Stimulated activated naive CD4-positive, alpha-beta T cell treated with Interleukin-2 at 50 U/mL for 16 hours (primary cell): ENCODE measurements at places on chromosomes 1 and 21.

DNA sequence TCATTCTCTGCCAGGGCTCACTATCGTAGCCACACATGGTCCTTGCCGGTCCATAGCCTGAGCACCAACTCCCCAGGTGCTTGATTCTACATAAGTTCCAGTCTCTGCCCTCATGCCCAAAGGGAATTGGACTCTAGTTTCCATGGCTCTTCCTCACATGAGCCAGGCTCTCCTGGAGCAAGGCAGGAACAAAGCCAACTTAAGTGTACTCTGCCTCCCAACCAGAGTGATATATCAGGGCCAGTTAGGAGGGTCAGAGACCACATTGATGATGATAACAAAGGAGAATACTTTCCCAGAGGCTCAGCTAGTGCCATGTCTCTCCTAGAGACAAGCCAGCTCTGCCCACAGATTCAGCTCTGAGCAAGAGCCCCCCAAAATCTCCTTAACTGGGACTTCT lies 70.9 kb downstream of the ERI3 start:
- no peak for DNase-seq

- no peak for DNase-seq
Observed at GRCh38 chr1:211731456-211732292, 56.3 kb upstream of the NEK2 start.

- no peak for DNase-seq
Observed at GRCh38 chr1:29309075-29309474, 72.8 kb downstream of the PTPRU start.

DNA sequence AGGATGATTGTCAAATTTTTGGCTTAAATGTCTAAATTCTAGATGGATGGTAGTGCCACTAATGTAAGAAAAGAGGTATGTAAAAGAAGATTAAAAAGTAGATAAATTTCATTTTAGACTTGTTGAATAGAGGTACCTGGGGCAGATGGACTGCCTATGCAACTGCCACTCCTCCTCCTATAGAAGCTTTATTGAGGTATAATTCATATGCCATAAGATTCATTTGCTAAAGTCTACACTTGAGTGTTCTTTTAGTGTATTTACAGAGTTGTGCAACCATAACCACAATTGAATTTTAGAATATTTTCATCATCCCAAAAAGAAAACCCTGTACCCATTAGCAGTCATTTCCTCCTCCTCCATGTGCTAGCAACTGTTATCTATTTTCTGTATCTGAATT lies 70.6 kb downstream of the FNBP1L start:
- no peak for DNase-seq

- no peak for DNase-seq
Observed at GRCh38 chr1:90963651-90964050, 58.2 kb downstream of the ZNF644 start.

DNA sequence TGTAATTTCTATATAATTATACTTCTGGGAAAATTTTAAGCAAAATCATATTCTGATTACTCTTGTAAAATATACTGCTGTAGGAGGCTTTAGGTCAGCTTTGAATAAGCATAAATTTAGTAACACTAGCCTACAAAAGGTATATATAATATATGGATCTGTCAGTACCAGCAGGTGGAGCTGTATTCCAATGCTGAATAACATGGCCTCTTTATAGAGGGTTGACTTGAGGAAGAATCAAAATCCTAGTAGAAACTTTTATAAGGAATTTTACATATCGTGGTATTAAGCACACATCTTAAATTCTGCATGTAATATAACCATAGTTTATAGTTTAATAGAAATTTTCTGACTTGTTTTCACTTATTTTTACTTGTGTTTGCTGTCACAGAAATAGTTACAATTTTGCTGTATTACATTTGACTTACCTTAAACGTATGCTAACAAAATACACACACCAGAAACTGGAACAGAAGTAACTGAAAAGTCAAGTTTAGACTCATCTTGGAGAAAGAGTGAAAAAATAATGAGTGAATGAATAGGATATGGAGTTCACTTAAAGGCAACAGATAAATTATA lies 79.3 kb downstream of the HMCN1 start:
- DNase-seq: no peak

- no peak for DNase-seq
Observed at GRCh38 chr1:166627558-166627957, 211.7 kb upstream of the POGK start.

- no peak for DNase-seq
Observed at GRCh38 chr1:3022976-3023375, 1.7 kb downstream of the ACTRT2 start.

DNA sequence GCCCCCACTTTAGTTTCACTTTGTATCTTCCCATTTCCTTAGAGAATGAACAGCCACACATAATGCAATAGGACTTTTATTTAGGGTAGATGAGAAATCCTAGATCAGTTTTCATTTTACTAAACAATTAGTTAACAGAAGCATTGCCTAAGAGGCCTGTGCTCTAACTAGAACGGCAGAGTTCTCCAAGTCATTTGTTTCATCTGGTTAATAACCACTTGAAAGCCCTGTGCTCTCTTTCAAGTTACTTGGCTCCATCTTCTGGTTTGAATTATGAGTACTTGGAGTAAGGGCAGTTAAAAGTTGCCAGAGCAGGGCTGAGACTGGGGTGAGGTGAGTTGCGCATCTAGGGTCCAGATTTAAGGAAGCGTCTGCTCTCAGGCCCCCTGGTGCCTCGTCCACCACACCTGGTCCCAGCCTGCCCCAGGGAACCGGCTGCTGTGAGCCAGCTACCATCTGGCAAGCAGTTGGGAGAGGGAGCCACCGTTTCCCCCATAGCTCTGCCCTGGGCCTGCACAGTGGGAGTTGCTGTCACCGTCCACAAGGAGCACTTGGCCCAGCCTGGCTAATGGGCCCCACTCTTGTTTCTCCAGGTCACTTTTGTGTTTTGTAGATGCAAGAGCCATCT lies 18.1 kb upstream of the SLC44A3 start:
- no peak for DNase-seq

DNA sequence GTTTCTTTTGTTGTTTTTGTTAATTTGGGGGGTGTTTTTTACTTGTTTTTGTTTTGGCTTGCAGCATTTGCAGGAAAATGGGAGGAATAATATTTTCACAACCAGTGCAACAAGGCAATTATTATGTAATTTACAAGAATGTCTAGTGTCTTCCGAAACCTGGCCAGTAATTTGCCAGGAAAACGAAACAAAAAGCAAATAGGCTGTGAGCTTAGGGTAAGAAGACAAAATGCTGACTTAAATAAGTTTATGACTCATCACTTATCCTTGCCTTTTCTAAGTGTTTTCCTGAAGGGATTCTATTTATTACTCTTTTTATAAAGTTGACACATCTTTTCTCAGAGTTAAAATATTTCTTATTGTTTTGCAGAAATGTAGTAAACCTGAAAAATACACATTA lies 49.8 kb downstream of the KCNT2 start:
- DNase-seq: no peak

- no peak for DNase-seq
Observed at GRCh38 chr1:149962736-149963135, 26.1 kb upstream of the MTMR11 start.

GRCh38 chr1:172095846-172096245 lies 254.5 kb downstream of the DNM3 start:
- no peak for DNase-seq

DNA sequence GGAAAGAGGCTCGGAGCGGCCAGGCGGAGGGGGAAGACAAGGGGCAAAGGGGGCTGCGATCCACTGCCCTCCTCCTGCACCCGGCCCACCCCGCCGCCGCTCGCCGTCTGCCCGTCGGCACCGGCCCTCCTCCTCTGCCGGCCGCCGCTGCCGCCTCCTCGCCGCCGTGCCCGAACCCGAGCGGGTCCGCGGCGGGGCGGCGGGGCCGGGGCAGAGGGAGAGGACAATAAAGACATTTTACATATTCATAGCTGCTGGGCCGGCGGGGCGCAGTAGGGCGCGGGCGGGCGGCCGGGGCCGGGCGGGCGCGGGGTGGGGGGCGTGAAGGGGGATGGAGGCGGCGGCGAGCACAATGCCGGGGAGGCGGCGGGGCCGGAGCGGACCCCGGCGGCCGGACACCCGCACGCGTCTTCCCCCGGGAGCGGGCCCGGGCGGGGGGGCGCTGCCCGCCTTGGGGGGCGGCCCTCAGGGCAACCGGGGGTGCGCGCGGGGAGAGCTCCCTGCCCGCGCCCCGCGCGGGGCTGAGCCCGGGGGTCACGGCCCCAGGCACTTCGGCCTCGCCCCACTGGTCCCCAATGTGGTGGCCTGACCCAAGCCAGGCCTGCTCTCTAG lies 546 bp downstream of the POU2F1 start:
- peak; percentile 36 for DNase-seq

DNA sequence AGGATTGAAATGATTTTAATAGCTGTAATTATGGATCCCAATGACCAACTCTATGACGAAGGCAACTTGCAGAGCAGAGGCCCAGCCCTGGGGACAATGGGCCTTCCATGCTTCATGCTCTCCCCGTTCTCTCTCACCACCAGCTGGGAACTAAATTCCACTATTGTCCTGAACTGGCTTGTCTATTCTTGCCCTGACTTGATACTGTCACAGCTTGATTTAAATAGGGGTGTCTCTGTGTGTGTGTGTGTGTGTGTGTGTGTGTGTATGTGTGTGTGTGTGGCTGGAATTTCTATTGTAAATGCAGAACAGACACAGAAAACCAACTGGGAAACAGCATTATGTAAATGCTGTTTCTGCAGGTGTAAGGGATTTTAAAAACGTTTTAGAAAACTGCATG lies 57.0 kb downstream of the SLC22A15 start:
- DNase-seq: no peak

GRCh38 chr1:193939585-193939984 lies 753.2 kb upstream of the B3GALT2 start:
- DNase-seq: no peak

DNA sequence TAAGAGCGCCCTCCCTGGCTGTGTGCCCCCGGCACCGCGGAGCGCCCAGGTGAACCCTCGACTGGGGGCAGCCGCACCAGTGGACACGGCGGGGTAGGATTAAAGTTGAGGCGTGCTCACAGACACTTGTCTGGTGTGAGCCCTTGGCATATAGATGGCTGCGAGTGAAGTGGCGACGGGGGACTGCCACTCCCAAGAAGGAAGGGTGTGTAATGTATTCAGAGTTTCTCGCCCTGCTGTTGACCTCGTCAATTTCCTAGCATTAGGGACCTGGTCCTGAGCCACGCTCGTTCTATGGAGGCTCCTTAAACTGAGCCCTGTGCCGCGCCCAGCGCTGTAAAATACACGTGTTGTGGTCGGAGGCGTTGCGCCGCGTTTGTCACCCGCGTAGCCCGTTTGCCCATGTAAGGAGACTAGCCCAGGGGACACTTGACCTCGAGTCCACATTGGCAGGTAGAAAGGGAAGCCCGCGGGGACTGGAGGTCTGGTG lies 554 bp downstream of the EVA1C start:
- no peak for DNase-seq

- no peak for DNase-seq
Observed at GRCh38 chr1:203667616-203668015, 41.0 kb downstream of the ATP2B4 start.

DNA sequence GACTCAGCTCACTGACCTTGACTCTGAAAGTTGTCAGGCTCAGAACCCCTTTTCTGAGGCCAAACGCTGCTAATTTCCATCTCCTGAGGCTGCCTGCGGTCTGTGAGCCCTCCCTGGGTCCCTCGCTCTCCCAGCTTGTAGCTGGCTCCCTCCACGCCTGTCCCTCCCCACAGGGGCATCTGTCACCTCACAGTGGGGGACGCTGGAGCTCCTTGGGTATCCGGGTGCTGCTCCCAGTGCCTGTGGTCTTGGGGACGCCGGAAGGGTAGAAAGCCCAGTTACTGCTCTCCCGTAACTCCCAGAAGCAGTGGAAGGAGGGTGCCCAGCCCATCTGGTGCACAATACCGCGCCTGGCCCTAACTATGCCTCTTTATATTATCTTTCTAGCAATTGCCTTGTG lies 13.0 kb upstream of the MMEL1 start:
- DNase-seq: no peak

DNA sequence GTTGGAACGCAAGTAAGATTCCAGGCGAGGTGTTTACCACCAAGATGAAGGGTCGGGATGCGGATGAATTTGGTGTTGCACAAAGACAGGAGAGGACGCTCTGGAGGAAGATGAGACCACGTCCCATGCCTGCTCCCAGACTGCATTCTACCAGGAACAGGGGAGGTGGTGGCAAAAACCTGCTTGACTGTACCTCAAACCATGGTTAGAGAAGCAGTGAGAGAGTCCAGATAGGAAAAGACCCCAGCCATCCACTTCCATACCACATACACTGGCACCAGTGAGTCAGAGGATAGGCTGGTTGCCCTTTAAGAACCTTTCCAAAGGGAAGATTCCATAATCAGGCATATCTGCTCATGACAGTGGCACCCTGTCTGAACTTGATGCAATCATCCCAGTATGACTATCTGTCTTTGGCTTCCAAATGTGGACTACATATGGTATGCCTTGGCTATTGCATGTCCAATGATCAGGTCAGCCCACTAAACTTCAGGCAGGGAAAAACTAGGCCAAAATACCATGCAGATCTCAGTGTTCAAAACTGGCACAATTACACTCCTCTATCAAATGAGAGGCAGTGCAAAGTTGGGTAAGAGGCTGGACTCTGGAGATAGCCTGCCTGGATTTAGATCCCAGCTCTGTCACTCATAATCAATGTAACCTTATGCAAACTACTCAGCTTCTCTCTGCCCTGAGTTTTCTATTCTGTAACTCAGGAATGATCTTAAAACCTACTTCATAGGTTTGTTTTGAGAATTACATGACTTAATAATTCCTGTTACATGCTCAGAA lies 20.6 kb downstream of the NPR1 start:
- no peak for DNase-seq

- no peak for DNase-seq
Observed at GRCh38 chr1:228863776-228864175, 128.5 kb downstream of the RHOU start.

DNA sequence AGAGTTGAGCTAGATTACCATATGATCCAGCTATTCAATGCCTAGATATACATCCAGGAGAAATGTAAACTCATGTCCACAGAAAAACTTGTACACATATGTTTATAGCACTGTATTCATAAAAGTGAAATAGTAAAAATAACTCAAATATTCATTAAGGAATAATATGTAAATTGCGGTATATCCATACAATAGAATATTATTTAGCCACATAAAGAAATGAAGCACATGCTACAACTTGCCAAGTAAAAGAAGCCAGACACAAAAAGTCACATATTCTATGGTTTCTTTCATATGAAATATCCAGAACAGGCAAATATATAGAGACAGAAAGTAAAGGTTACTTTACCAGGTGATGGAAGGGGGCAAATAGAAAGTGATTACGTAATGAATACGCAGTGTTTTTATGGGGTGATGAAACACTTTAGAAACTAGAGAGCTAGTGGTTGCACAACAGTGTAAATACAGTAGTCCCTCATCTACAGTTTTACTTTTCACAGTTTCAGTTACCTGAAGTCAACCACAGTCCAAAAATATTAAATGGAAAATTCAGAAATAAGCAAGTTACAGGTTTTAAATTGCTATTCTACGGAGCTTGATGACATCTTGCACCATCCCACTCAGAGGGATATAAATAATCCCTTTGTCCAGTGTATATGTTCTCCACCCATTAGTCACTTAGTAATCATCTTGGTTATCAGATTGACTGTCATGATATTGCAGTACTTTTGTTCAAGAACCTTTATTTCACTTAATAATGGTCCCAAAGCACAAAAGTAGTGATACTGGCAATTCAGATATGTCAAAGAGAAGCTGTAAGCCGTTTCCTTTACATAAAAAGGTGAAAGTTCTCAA lies 62.3 kb downstream of the ZNF644 start:
- DNase-seq: no peak

- DNase-seq: no peak
Observed at GRCh38 chr1:230926182-230926581, 52.5 kb downstream of the TTC13 start.
